ENCODE measurements at places on chromosomes 1 and 21. TPM values are rescaled to one million over a fixed set of nuclear protein-coding genes. Genes with fewer than 3 reads are reported as not detected.

The HFM1 gene
- total RNA-seq = 0.09 TPM

The PLK3 gene
- 17.5 TPM for total RNA-seq

The ST6GALNAC5 gene
- not detected for total RNA-seq

The HSPB7 gene
- total RNA-seq = not detected

The MRPS6 gene
- 46.6 TPM for total RNA-seq

The EDEM3 gene
- 8.4 TPM for total RNA-seq

The PODN gene
- total RNA-seq = not detected

The RGS8 gene
- total RNA-seq = not detected

The HIVEP3 gene
- 2.8 TPM for total RNA-seq

The EPHA2 gene
- 135 TPM for total RNA-seq

The PTGFRN gene
- total RNA-seq = 15.5 TPM

The SPRR1A gene
- not detected for total RNA-seq

The TMEM201 gene
- 14.7 TPM for total RNA-seq

The ATP1A2 gene
- 0.04 TPM for total RNA-seq

The PSMG1 gene
- 71.1 TPM for total RNA-seq

The DNAJC16 gene
- total RNA-seq = 5.0 TPM

The LEFTY2 gene
- total RNA-seq = not detected

The NKAIN1 gene
- 1.1 TPM for total RNA-seq

The OLFML3 gene
- 4.4 TPM for total RNA-seq

The PPFIA4 gene
- 0.38 TPM for total RNA-seq

The ILDR2 gene
- 0.02 TPM for total RNA-seq

All from A549 treated with RU486 at 1 μM for 4 hours (cell line).